Neural crest cell (in vitro differentiated cells): ENCODE measurements at places on chromosomes 7 and 10. TPM values are rescaled to one million over a fixed set of nuclear protein-coding genes. Genes with fewer than 3 reads are reported as not detected.

Gene OR6V1
- total RNA-seq: not detected in 2 replicates

Gene OPN4
- total RNA-seq: not detected in 2 replicates

Gene XRCC2
- total RNA-seq: 28.2 and 30.7 TPM in 2 replicates

Gene NPSR1
- not detected in 2 replicates for total RNA-seq

Gene MAGI2
- total RNA-seq: 10.0 and 10.1 TPM in 2 replicates

Gene TCTN3
- 45.5 and 46.6 TPM in 2 replicates for total RNA-seq

Gene PTPRE
- total RNA-seq: 1.8 and 2.3 TPM in 2 replicates

Gene ZCCHC24
- 24.3 and 26.5 TPM in 2 replicates for total RNA-seq

Gene OR6B1
- total RNA-seq: not detected in 2 replicates

Gene TMEM26
- 0.05 and 0.23 TPM in 2 replicates for total RNA-seq

Gene TMEM176A
- total RNA-seq: 2.0 TPM in 2 replicates

Gene KMT2E
- 75.5 and 79.6 TPM in 2 replicates for total RNA-seq

Gene NRCAM
- 33.2 and 35.0 TPM in 2 replicates for total RNA-seq

Gene COL26A1
- 38.3 and 39.2 TPM in 2 replicates for total RNA-seq

Gene GDF2
- not detected in 2 replicates for total RNA-seq

Gene MET
- 3.4 and 4.0 TPM in 2 replicates for total RNA-seq

Gene TAS2R16
- total RNA-seq: not detected in 2 replicates

Gene VIPR2
- 0.09 and 0.16 TPM in 2 replicates for total RNA-seq

Gene DIP2C
- 21.7 and 22.7 TPM in 2 replicates for total RNA-seq

Gene CYP2W1
- total RNA-seq: not detected in 2 replicates

Gene EBLN1
- not detected in 2 replicates for total RNA-seq

Gene FANK1
- total RNA-seq: 2.4 and 5.0 TPM in 2 replicates
